Breast epithelium (tissue), 4 donors: ENCODE measurements at places on chromosomes 3 and 15. TPM values are rescaled to one million over a fixed set of nuclear protein-coding genes. Genes with fewer than 3 reads are reported as not detected.

GRCh38 chr3:125431912-125432790 lies 57.0 kb upstream of the ZNF148 start:
- DNase-seq, result no peak

- no peak for DNase-seq
Measured at GRCh38 chr15:89506026-89506686, 9.8 kb upstream of the RHCG start.

DNA sequence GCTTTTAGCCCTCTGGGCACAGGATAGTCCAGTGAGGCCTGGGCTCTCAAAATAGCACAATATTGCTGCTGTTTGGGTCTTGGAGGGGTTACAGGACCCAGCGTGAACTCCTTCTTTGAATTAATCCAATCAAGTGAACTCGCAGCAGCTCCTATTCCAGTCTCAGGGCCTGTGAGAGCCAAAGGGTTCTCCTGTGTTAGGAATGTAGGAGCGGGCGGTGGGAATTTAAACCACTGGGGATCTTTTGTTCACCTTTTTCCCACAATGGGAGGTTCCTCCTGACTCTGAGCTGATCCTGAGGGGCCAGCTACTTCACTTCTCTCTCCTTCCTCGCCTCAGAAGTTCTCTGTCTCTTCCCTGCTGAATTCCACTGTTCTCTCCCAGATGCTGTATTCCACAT lies 504.0 kb downstream of the UNC13C start:
- DNase-seq, result no peak

DNA sequence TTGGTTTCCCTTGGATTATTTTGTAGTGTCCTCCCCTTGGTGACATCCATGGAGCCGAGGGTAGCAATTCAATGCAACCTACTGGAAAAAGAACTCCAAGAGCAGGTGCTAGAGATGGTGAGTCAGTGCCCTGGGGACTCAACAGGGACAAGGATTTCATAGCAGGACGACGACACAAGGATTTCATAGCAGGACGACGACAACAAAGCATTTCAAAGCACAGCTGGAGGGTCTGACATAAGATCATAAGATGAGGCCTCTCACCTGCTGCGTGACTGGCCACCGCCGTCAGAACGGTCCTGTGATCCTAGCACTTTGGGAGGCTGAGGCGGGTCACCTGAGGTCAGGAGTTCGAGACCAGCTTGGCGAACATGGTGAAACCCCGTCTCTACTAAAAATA lies 22.5 kb downstream of the NRROS start:
- peak; percentile 20 for DNase-seq

DNA sequence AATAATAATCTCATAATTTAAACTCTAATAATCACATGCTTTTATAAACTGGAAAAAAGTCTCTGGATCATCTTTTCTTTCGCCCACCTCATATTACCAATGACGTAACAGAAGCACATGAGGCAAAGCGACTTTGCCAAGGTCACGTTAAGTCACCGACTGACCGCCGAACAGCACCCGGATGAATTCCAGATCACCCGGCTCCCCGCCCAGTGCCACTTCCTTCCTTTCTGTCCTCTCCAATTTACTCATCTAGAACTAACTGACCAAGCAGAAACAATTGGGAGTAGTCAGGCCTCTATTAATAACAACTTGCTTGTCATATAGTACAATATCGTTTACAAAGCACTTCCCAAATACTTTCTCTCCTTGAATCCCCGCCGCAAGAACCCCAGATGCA lies 21.1 kb downstream of the FGF12 start:
- no peak for DNase-seq

DNA sequence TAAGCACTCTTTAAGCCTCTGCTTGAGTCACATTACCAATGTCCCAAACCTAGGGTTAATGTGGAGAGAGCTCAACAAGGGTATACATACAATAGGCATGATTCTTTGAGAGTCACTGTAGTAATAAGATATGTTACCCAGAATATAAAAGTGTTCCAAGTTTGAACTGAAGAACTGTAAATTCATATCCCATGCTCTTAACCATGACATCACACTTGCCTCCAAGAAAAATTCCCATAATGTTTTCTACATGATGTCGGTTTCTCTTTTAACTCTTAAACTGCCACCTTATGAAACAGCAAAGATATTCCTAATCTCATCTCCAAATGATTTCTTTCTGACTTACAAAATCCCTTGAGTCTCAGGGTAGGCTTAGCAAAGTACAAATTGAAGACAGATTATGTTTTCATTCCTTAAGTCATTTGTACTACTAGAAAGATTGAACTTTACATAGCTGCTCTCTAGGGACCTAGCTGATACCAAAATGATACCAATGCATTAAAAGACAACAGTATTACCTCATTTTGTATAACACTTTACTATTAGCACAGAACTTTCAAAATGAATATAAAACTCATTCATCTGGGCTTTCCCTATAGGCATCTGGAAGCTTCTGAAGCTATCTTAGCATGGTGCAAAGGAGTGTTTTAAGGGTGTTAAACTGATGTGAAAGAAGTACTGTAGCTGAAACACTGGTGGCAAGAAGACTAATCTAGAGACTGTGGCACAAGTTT lies 127.1 kb downstream of the KCNMB2 start:
- no peak for DNase-seq

Gene CD200R1
- total RNA-seq, result 0.66 TPM

- no peak for DNase-seq
Measured at GRCh38 chr3:74328435-74328834, 286.0 kb downstream of the CNTN3 start.

DNA sequence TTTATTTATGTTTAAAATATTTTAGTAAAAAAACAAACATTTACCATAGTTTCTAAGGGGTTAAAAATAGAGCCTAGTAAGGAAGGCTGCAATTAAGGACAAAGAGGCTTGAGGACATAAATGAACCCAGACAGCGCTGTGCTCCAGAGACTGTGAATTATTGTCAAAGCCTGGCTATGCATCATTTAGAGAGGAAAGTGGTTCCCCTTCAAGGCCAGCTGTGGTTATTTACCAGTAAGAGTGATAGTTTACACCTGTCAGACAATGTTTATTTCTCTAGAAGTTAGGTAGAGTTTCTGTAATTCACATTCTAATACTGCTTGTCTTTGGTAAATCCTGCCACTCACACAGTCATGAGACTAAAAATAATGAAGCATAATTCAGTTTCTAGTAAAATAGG lies 32.4 kb upstream of the PIK3R4 start:
- no peak for DNase-seq

GRCh38 chr15:47862402-47862801 lies 145.1 kb downstream of the SEMA6D start:
- no peak for DNase-seq

Gene ANKRD28
- 80.8 TPM for total RNA-seq

DNA sequence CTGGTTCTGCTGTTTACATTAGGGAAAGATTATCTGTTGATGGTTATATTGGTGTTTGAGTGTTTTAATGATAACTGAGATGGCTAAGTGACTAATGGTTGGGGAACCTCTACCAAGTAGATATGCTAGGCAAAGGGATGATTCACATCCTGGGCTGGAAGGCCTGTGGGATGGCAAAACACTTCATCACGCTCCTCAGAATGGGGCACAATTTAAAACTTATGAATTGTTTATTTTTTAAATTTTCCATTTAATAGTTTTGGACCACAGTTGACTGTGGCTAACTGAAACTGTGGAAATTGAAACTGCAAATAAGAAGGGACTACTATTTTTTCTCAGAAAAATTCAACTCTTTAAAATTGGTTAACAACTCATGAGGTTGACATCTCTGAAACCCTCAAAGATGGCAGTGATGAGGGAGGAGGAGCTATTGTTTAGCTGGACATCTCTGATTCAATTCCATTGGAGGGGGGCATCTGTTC lies 100.5 kb upstream of the ZBED2 start:
- DNase-seq, result no peak

Gene KLHL40
- total RNA-seq, result not detected

DNA sequence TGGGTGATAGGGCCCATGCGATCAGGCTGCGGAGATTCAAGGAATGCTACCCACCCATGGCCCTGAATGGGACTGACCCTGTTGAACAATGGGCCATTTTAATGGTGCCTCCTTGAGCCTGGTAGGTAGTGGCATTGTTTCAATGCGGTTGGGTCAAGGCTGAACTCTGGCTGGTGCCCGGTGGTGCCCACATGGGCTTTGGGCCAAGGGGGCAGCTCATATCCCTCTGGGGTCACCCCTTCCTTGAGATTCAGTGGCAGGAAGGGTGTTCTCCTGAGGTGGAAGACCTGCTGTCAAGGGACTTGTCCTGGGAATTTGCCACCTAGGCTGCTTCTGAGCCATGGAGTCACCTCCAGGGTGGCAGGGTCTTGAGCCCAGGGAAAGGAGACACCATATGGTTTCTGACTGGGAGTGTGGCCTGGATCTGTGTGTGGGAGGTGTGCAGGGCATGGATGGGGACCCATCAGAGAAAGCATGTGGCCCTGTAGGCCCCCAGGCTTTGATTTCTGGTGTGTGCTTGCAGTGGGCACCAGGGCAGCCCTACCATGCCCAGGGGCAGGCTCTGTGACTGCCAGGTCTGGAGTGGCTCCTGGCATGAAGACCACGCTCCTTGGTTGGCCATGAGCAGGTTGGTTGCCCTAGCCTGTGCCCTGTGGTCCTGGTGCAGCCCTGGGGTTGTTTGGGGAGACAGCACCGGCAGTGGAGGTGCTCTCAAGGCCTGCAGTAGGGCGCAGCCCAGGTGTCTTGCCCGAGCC lies 199.9 kb downstream of the UBE3A start:
- no peak for DNase-seq

DNA sequence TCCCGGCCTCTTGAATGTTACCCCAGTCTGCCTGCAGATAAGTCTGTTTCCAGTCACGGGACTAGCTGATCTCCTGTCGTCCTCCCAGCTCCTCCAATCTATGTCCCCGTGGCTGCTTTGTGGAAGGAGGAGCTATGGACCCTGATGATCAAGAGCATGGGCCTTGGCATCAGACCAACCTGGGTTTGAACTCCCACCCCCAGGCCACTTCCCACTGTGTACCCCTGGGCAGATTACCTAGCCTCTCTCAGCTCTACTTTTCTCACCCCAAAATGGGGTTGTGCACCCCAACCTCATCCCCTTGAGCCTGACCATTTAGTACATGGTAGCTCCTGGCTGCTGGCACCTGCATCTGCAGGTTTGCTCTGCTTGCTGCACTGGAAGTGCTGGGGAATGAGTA lies 55.8 kb downstream of the GASK1A start:
- no peak for DNase-seq

Gene PROS1
- total RNA-seq, result 65.7 TPM

GRCh38 chr3:184595726-184596125 lies 34.1 kb downstream of the EPHB3 start:
- DNase-seq, result no peak

DNA sequence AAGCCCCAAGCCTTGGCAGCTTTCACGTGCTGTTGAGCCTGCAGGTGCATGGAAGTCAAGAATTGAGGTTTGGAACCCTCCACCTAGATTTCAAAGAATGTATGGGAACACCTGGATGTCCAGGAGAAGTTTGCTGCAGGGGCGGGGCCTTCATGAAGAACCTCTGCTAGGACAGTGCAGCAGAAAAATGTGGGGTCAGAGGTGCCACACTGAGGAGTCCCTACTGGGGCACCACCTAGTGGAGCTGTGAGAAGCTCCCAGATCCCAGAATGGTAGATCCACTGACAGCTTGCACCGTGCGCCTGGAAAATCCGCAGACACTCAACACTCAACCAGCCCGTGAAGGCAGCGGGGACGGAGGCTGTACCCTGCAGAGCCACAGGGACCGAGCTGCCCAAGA lies 201.6 kb downstream of the OCA2 start:
- no peak for DNase-seq

Gene HCN4
- total RNA-seq, result not detected

- no peak for DNase-seq
Measured at GRCh38 chr15:92921215-92922131, 21.3 kb downstream of the CHD2 start.

DNA sequence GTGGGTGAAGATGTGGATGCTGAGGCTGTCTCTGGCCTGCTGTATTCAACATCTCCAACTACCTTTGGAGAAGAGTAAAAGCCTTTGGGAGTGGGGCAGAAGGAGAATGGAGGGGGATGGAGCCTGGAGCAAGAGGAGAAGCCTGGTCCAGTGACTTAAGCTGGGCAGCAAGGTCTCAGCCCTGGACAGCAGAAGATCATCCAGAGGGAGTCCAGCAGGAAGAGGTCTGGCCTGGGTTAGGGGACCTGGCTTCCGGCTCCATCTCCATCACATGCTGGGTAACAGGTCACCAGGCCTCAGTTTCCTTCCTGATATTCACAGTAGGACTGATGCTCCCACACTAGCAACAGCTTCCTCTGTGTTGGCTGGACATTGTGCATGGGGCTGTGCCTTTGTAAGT lies 3.8 kb upstream of the ISL2 start:
- no peak for DNase-seq

DNA sequence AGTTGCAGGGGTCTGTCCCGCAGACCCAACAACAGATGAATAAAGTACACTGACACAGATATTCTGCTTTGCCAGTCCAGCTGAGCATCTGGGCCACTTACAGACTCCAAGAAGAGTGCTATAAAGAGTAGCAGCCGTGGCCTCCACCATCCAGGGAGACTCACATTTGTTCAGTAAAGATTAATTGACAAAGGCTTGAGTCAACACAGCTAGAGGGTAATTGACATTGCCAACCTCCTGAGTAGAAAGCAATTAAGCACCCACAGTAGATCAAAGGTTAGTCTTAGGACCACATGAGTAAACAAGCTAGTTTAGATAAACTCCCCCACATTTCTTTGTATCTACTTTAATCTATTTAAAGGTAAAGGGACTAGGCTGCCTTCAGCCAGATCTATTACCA lies 16.3 kb upstream of the CRTC3 start:
- DNase-seq, result no peak

Gene ISLR2
- not detected for total RNA-seq
